ENCODE measurements at places on chromosomes 16 and 17. TPM values are rescaled to one million over a fixed set of nuclear protein-coding genes. Genes with fewer than 3 reads are reported as not detected.

GRCh38 chr17:76687298-76688164 is 23.2 kb downstream of the MXRA7 start:
- peak; percentile 74 for ATAC-seq

- ATAC-seq: no peak
These were observed 51.4 kb downstream of the ZDHHC7 start for GRCh38 chr16:84959784-84960417.

DNA sequence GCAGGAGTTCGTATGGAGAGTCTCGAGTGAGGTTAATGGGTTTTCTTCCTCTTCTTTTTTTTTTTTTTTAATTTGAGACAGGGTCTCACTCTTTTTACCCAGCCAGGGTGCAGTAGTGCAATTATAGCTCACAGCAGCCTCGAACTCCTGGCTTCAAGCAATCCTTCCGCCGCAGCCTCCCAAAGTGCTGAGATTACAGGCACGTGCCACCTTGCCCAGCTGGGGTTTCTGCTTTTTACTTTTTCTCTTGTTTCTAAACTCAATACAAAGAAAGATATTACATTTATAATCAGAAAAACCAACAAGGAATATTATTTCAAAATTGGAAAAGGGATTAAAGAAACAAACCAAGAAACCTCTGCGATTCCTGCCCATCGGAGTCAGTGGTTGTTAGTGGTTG is 175.9 kb downstream of the SEC14L1 start:
- no peak for ATAC-seq

GRCh38 chr17:6627019-6627418 is 13.5 kb downstream of the KIAA0753 start:
- ATAC-seq: no peak

DNA sequence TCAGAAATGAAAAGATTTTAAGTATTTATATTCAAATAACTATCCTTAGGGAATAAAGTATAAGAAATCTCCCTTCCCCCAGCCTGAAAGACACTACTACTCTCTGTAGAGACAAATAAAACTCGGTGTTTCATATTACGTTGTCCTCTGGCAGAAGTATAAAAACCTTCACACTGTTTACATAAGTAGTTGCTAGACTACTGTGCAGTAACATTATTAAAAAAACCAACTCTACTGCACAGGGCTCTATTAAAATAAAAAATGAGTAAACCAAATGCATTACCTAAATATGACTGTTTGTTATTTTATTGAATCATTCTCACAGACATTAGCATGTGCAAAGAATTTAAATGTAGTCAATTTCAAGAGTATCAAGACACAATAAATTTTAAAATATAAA is 67.4 kb downstream of the MED13 start:
- no peak for ATAC-seq

- no peak for ATAC-seq
These were observed 184.7 kb downstream of the C16orf95 start for GRCh38 chr16:87132361-87133014.

GRCh38 chr16:3242709-3243108 is 7.8 kb upstream of the ZNF200 start:
- ATAC-seq: no peak

DNA sequence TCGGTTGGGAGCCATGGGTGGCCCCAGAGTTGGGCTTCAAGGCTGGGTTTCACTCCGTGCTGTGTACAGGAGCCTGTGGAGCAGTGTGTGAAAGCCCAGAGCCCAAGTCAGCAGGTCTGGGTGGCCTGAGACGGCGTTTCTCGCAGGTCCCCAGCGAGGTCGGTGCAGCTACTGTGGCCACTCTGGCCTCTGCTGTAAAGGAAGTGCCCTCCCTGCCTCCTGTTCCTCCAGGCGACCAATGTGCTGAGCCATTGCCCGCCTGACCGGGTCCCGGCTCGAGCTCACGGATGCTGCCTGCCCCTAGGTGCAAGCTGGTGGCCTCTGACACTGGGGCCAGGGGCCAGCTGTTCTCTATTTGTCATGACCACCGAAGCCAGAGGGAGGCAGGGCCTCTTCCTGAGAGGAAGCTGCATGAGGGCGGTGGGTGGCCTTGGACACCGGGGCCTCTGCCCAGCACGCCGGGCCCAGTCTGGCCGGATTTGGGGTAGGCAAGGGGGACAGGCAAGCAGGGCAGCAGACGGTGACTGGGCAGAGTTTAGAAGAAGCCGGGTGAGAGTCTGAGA is 170.9 kb downstream of the IRF8 start:
- no peak for ATAC-seq

DNA sequence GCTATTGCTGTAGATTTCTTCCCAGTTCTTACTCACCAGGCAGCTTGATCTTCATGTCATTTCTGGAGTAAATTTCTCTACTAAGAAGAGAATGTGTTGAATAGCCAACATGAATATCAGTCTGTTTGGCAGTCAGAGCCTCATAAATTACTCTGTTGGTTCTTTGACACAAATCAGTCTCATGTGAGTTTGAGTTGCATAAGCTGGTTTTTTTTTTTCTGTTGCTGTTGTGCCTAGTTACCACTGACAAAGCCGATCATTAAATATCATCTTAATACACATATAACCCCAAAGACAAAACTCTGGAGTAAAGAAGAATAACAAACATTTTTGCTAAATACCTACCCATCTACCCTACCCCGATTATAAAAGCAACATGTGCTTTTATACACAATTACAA is 240.5 kb upstream of the KCNJ16 start:
- no peak for ATAC-seq

Gene ROGDI
- 85.6 TPM for total RNA-seq

Gene ALOX15
- total RNA-seq: not detected

Gene MAPT
- total RNA-seq: 3.4 TPM

Gene BICDL2
- total RNA-seq: not detected

Gene FBXL16
- 0.27 TPM for total RNA-seq

Gene ABI3
- 5.1 TPM for total RNA-seq

All from gastroesophageal sphincter (tissue), 4 donors.